ENCODE measurements at places on chromosomes 3 and 15. TPM values are rescaled to one million over a fixed set of nuclear protein-coding genes. Genes with fewer than 3 reads are reported as not detected.

DNA sequence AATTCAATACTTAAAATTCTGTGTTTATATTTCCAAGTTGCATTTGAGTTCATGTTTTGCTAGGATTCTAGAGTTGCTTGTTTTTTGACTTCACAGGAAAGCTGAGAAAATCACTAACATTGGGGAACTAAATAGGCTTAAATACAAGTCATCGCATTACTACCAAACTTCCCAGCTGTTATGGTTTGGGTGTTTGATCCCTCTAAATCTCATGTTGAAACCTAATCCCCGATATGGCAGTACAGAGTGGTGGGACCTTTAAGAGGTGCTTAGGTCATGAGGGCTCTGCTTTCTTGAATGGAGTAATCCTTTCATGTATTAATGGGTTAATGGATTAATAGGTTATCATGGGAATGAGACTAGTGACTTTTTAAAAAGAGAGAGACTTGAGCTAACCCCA, 77.2 kb upstream of the ARPP21 start:
- no peak for DNase-seq

DNA sequence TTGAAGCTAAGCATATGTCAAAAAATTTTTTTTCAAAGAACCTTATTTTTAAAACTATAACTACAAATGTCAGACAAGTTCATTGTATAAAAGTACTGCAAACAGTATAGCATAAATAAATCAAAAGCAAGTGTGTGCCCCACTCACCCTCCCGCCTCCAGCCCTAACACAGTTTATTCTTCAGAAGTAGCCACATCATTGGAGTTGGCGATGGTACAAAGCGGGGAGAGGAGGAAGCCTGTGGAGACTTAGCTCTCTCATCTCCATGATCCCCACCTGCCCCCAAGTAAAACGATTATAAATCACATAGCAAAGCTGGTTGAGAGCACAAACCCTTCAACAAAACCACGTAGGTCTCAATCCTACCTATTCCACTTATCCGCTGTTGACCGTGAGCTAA, 33.6 kb downstream of the FOXP1 start:
- DNase-seq = no peak

- DNase-seq = no peak
Observed at GRCh38 chr15:81948751-81949150, 97.1 kb downstream of the MEX3B start.

- DNase-seq = no peak
Observed at GRCh38 chr3:148494451-148494850, 203.3 kb upstream of the AGTR1 start.

GRCh38 chr3:136070334-136070733, 104.8 kb downstream of the PPP2R3A start:
- no peak for DNase-seq

DNA sequence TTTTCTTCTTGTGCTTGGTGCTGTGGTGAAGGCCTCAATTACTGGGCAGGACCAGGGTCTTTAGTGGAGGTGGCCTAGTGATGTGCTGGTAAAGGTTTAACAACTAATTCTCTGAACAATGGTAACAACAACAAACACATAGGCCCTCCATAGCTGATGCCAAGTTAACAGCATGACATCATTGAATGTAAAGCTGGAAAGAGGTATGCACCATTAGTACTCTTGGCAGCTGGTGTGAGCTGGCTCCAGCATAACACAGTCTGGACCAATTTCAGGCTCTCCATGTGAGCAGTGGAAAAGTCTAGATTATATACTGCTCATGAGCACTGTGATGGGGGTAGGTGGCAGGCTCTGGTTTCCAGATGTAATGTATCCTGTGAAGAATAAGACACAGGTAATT, 61.8 kb downstream of the SLC7A14 start:
- no peak for DNase-seq

- DNase-seq = no peak
Observed at GRCh38 chr3:16503191-16503776, 10.2 kb downstream of the RFTN1 start.

DNA sequence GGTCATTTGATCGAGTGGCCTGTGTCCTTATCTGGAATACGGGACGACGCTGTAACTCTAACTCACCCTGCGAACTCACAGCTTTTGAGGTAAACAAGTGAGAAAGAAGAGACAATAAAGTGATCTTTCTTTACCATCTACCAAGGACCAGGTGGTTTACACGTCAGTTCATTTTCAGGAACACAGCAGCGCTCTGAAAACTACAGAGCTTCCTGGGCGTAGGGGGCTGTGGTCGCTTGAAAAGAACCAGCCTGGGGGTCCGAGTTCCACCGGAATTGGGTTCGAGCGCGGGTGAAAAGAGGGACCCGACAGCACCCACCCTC, 357 bp downstream of the KIAA1143 start:
- no peak for DNase-seq

GRCh38 chr15:38187630-38188313, 64.9 kb upstream of the SPRED1 start:
- DNase-seq = no peak

DNA sequence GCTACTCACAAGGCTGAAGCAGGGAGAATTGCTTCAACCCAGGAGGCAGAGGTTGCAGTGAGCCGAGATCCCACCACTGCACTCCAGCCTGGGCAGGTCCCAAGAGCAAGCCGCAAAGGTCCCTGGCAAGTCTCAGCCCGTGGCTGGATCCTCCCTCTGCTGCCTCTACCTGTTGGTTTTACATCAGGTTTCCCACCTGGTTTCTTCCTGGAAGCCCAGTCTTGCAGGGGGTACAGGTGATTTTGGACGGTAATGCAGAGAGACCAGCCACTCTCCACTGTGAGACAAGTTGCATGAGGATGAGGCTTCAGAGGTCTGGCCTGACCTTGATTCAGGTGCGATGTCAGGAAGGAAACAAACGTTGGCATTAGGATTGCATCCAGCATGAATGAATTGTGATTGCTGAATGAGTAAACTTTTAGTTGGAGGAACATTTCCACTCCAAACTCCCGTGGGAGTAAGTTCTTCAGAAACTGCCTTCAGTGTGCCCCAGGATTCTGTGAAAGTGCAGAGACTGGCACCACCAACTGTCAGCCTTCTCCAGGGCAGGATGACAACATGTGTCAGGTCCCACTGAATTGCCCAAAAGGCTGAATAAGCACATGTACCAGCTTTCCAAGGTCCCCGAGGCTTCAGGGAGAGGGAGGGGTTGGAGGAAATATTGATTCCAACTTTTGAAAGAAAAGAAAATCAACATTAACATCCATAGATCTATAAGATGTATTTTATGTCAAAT, 189.4 kb downstream of the TJP1 start:
- DNase-seq = no peak

DNA sequence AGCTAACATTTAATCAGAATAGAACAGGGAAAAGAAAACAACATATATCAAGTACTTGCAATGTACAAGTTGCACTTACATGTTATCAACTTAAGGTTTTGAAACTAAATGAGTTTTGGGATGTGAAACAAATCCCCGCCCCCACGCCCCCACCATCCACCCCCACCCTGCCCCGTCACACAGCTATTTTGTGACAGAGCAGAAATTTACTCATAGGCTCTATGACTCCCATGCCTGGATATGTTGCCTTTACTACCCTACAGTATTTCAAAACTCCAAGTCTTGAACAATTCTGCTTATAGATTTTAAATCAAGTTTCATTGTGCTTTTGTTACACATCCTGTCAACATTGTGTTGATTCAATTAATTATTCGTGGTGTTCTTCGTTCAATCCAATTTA, 18.1 kb upstream of the IL1RAP start:
- DNase-seq = no peak

DNA sequence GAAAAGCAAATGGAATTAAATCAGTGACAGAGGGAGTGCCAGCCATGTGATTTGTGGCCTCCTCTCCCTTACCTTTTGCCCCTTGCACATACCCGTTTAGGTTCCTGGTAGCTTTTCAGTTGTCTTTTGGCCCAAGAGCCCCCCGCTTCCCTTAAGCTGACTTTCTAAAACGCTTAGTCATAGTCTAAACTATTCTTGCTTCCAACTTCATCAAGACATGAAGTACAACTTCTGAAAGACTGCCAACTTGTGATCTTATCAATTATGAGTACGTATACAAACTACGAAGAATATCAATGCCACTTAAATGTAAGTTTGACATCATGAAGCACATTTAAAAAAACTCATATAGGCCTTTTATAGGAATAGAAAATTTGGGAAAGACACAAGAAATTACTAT, 61.9 kb downstream of the EIF3J start:
- no peak for DNase-seq

GRCh38 chr15:62684123-62684808, 358.3 kb upstream of the TPM1 start:
- no peak for DNase-seq

DNA sequence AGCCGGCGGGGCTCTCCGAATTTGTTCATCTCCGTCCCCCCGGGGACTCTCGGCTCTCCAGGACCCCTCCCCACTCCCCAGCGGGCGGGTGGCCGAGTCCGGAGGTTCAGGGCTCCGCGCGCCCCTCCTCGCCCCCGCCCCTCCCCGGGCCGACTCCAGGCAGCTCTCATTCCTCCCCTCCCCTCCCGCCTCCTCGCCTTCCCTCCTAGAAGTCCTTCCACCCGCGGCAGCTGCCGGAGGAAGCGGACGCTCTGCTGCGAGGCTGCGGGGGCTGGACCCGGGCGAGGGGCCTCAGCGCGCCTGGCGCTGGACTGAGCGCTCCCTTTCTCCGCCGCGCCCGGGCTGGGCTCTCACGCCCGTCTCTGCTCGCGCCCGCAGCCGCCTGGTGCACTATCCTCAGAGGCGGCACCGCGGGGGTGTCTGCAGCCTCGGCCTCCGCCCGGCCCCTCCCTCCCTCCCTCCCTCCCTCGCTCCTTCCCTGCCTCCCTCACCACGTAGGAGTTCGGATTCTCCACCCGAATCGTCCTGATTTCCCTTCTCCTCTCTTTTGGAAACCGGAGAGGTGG, at the start of gene ROBO2:
ROBO2 (plus strand) TSS at position 494 of the 566 bp plus-strand sequence. CDS start 687 bp downstream, outside the sequence.
- DNase-seq = peak; percentile 89

DNA sequence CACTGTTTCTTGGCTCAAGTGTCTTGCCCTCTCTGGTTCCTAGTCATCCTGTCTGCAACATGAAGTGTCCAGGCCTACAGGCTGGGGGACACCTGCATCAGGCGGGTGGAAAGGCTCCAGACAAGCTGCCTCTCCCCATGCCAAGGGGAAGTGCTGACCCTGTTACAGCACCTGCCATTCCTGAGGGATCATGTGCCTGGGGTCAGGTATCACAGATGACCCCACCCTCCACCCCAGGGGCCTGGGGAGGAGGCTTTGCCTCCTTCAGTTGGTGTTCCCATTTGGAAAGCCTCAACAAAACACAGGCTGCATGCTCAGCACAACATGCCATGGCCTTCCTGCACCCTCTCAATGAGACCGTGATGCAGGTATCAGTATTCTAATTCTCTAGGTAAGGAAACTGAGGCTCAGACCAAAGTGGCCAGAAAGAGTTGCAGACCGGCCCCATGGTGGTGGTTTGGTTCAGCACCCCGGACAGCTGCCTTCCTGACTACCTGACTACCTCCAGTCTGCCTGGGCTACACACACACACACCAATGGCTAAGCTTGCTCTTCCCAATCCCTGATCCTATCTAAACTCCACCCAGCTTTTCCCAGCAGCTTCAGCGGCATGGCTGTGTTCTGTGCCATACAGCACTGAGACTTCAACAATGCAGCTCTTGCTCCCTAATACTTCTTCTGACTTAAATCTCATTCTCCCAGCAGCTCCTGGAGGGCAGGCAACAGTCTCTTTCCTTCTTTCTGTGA, 69.7 kb upstream of the LINGO1 start:
- peak; percentile 95 for DNase-seq

GRCh38 chr15:94269954-94270353, 38.6 kb downstream of the MCTP2 start:
- no peak for DNase-seq

DNA sequence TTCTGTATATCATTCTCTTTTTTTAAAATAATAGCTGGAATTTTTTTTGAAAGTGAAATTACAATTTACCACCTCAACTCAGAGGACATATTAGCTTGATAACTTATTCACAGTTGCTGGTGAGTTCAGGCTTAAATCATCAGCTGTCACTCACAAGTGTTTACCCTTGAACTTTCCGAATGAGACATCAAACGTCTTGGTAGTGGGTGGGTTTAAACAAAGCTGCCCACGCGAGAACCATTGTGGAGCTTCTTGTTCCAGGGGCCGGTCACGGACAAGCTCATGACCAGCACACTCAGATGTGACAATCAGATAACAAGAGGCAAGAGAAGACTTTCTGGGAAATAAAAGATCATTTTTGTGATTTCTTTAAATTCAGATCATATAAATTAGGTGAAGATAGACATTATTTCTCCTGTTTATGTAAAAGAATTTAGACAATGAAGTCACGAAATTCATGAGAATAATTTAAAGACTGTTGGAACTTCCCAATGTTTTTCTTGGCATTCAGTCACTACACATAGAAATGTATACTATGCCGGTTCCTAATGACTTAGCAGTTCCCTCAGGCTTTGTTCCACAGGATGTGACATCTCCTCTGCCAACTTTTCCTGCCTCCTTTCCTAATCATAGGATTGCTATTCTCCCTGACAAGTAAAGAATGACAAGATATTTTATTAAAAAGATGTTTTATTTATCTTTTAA, 29.3 kb downstream of the BTD start:
- no peak for DNase-seq

- no peak for DNase-seq
Observed at GRCh38 chr3:160564949-160565441, 376 bp downstream of the KPNA4 start.

- no peak for DNase-seq
Observed at GRCh38 chr3:187735837-187736236, 9.4 kb downstream of the BCL6 start.

- DNase-seq = no peak
Observed at GRCh38 chr3:191382661-191383060, 52.3 kb upstream of the UTS2B start.

GRCh38 chr3:195548501-195548900, 5.4 kb upstream of the PPP1R2 start:
- DNase-seq = no peak

DNA sequence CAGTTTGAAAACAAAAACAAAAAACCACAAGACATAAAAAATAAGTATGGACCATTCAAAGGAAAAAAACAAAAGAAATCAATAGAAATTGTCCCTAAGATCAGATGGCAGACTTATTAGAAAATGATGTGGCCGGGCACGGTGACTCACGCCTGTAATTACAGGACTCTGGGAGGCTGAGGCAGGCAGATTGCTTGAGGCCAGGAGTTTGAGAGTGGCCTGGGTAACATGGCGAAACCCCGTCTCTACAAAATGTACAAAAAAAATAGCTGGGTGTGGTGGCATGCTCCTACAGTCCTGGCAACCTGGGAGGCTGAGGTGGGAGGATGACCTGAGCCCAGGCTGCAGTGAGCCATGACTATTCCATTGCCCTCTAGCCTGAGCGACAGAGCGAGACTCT, 16.6 kb downstream of the SPCS1 start:
- DNase-seq = no peak

GRCh38 chr15:81751256-81751655, 294.6 kb downstream of the MEX3B start:
- DNase-seq = no peak

Gene GOLGA8H
- total RNA-seq = 0.75 TPM

Gene ARMC8
- 60.4 TPM for total RNA-seq

Gene HESX1
- total RNA-seq = 10.6 TPM

Gene ITPKA
- 0.28 TPM for total RNA-seq

Gene UROC1
- total RNA-seq = not detected

Gene TMCO5A
- total RNA-seq = not detected

Gene CACNA2D2
- total RNA-seq = 20.7 TPM

Gene ALDH1A2
- not detected for total RNA-seq

Gene SRGAP3
- total RNA-seq = 8.1 TPM

Gene CHRD
- total RNA-seq = 17.4 TPM

Gene PLA2G4F
- total RNA-seq = not detected

Gene RTP1
- not detected for total RNA-seq

Gene B3GALNT1
- 24.8 TPM for total RNA-seq

Gene STARD5
- total RNA-seq = 2.0 TPM

Gene GHSR
- not detected for total RNA-seq

Gene ANKUB1
- not detected for total RNA-seq

Gene GOLGA8G
- total RNA-seq = not detected

Gene MBD4
- 39.9 TPM for total RNA-seq

Gene H1-8
- not detected for total RNA-seq
